Activated CD4-positive, alpha-beta T cell treated with anti-CD3 and anti-CD28 coated beads, Interleukin-2, amount 10 ng/mL, durations not matched to agents 24 days and 14 days (primary cell): ENCODE measurements at places on chromosomes 1 and 21. TPM values are rescaled to one million over a fixed set of nuclear protein-coding genes. Genes with fewer than 3 reads are reported as not detected.
A peak's percentile ranks its signal among the peaks of the same experiment; 100 is the strongest.

GRCh38 chr1:224640018-224640417 lies 23.9 kb downstream of the CNIH3 start:
- no peak overlapping the region for H3K27ac ChIP-seq
- H3K4me3 ChIP-seq, result no peak overlapping the region
- H3K36me3 ChIP-seq, result no peaks in the 10 kb centered on the region

The PRAMEF13 gene
- not detected in 2 replicates for total RNA-seq

DNA sequence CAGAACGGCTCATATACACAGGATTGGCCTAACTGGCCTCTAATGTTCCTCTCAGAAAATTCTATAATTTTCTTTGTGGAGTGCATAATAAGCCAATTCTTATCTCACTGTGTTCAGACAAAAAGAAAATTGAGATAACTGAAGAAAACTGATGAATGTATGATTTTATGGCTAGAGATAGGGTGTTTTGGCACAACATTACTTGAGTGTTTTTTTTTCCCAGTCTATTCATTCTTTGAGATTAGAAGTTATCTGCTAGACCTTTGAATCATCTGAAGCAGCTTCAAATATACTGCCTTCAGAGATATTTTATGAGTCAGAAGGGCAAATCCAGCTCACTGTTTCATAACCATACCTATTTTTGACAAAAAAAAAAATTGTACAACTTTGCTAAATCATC lies 85.6 kb downstream of the VAV3 start:
- peaks cover 2% of the 10 kb centered on the region for H3K4me1 ChIP-seq
- no peak overlapping the region for H3K27ac ChIP-seq
- no peaks in the 10 kb centered on the region for H3K27me3 ChIP-seq

The TRIM17 gene
- 1.7 and 2.8 TPM in 2 replicates for total RNA-seq

The CYP4Z1 gene
- not detected in 2 replicates for total RNA-seq

DNA sequence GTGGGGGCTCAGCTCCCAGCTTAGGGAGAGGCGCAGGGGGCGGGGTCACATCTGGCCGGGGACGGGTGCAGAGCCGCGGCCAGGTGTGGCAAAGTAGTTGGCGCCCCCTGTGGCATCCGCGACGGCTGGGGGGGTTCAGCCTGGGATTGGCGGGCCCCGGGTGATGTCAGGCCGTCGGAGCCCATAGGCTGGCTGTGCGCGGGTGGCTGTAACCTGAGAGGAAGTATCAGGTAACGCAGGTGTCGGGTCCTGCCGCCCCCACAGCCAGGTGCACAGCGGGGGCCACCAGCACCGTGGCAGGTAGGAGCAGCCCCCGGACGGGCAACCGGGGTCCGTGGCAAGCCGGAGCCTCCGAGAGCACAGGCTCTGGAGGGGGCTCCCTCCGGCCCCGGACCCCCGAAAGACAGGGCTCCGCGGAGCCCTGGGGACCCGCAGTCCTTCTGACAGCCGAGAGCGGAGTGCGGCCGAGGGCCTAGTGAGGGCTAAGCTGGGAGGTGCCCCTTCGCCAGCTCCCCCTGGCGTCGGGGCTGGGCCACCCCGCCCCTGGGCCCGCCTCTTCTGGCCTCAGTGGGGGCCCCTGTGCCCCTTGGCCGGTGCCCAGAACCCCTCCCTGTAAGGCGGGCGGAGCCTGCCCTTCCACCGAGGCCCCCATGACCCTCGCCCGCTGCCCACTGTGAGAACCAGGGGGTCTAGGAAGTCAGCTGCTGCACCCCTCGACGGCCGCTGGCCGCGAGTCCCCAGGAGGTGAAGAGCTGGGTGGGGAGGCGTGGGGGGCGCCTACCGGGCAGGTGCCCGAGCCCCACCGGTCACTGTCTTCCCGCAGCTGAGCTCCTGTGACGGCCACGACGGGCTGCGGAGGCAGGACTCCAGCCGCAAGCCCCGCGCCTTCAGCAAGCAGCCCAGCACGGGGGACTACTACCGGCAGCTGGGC lies 17.9 kb downstream of the TNFRSF25 start:
- no peaks in the 10 kb centered on the region for H3K36me3 ChIP-seq
- no peak overlapping the region for H3K27ac ChIP-seq
- peaks cover 13% of the 10 kb centered on the region for H3K4me1 ChIP-seq
- peaks cover 44% of the 10 kb centered on the region for H3K27me3 ChIP-seq
- DNase-seq, result no peak

DNA sequence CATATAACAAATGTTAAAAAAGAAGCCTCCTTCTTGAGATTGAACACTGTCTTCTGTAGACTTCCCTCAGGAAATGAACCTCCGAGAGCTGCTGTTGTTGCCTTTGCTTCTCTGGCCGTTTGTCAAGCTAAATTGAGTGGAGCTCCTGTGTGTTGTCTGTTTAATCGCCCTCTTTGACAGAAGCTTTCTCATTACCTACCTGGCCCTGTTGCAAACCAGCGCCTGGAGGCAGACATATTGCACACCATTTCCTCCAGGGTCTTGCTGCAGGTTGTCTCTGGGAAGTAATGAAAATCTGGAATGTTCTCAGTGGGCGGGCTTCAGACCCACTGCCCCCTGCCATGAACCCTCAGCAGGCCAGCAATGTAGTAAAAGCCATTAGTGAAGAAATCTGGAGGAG lies 83.3 kb downstream of the GABPA start:
- H3K27ac ChIP-seq, result no peak overlapping the region
- H3K4me3 ChIP-seq, result no peak overlapping the region
- H3K4me1 ChIP-seq, result peaks cover 1% of the 10 kb centered on the region
- peaks cover 3% of the 10 kb centered on the region for H3K27me3 ChIP-seq
- no peak for DNase-seq

DNA sequence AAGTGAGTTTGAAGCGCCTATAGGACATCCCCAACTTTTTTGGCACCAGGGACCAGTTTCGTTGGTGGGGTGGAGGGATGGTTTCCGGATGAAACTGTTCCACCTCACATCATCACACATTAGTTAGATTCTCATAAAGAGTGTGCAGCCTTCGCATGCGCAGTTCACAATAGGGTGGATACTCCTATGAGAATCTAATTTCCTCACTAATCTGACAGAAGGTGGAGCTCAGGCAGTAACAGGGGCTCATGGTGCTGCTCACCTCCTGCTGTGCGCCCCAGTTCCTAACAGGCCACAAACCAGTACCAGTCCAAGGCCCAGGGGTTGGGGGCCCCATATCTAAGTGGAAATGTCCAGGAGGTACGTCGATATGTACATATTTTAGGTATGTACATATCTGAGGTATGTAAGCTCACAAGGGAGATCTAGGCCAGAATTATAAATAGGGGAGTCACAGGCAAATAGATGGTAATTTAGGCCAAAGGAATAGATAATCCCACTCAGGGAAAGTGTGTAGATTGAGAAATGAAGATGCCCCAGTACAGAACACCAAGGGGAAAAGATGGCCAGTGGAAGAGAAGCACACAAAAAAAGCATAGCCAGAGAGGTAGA lies 27.5 kb upstream of the RASAL2 start:
- H3K4me1 ChIP-seq, result no peaks in the 10 kb centered on the region
- no peak overlapping the region for H3K4me3 ChIP-seq
- H3K27me3 ChIP-seq, result no peaks in the 10 kb centered on the region
- no peak for DNase-seq
- H3K36me3 ChIP-seq, result no peaks in the 10 kb centered on the region

The CD84 gene
- 17.3 and 17.7 TPM in 2 replicates for total RNA-seq

DNA sequence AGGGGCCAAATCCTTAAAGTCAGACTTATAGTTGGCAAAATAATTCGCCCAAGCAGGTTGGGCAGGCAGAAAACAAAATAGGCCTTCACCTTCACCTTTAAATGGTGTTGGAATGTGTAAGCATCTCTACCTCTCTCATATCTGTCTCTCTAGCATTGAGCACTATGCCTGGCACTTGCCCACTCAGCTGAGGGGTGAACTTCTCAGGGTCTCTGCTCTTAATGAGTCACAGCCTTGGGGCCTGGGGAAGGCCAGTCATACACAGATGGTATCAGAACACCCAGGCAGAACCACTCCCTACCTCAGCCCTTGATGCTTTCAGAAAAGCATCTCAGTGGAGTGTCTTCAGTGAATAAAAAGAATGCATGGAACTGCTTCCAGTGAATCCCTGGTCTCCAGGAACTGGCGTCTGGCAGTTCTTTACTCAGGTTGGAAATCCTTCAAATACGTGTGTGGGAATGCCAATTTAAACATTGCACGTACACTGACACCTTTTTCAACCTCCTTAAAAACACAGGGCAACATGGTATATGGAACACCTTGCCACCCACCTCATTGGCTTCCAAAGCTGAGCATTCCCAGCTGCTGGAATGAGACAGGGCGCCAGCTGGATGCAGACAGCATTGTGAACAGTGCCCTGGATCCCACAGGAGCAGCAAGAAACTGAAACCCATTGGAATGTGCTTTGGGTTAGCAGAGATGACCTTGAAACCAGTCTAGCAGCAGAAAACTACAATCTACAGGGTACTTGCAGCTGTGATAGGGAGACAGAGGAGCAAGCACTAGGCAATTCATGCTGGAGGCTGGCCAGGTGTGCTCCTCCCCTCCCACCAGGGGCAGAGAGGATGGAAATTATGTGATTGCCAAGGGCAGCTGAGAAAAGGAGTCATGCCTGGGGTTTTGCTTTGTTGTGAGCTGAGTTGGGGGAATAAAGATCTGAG lies 30.0 kb downstream of the ZNF697 start:
- no peaks in the 10 kb centered on the region for H3K36me3 ChIP-seq
- H3K4me3 ChIP-seq, result no peak overlapping the region
- H3K27me3 ChIP-seq, result peaks cover 2% of the 10 kb centered on the region
- DNase-seq, result no peak

DNA sequence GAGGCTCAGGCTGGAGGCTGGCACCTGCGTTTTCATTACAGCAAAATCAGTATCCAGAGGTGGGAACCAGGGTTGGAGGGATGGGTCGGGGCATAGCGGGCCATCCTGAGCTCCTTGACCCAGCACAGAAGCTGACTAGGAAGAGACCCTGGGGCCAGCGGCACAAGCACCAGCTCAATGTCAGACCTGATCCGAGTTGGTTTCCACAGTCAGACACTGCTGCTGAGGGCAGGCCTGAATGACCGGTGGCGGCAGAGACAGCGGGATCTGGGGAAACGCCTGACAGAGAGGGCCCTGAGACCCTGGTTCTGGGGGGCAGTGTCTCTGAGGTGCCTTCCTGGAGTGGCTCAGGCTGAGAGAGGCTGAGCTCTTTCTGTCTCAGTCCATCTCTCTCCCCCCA lies 162.0 kb upstream of the C1orf174 start:
- H3K4me1 ChIP-seq, result no peaks in the 10 kb centered on the region
- no peak overlapping the region for H3K4me3 ChIP-seq

The CCDC27 gene
- not detected in 2 replicates for total RNA-seq

DNA sequence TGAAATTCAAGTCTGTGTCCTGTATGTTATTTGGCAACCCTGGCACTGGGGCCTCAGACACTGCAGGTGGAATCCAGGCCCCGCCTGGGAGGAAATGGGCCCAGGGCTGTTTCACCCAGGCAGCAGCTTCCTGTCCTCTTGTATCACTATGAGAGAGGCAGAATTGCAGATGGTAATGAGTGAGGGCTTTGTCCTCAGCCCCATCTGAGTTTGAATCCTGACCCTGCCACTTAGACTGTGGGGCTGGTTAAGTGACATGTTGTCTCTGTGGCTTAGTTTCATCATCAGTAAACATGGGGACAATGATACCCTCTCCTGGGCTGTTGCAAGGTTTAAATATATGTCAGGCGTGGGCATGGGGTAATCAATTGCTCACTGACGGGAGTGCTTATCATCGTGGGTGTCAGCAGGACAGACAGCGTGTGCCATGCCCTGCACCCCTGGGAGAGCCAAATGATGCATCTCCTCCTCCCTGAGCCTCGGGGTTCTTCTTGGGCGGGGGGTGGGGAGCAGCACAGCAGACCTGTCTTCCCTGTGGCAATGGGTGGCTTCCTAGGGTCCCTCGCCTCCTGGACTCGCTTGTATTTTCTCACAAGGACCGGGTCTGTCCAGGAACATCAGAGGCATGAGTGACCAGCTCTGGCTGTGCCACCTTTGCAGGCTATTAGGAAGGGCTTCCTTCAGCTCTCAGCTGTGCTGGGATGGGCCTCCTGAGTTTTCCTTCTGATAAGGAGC lies 42.1 kb downstream of the ARHGEF10L start:
- no peaks in the 10 kb centered on the region for H3K36me3 ChIP-seq
- peak; percentile 67 for DNase-seq
- H3K4me1 ChIP-seq, result no peaks in the 10 kb centered on the region
- no peak overlapping the region for H3K4me3 ChIP-seq
- H3K27me3 ChIP-seq, result no peaks in the 10 kb centered on the region

The MTMR11 gene
- total RNA-seq, result 5.8 and 6.1 TPM in 2 replicates

DNA sequence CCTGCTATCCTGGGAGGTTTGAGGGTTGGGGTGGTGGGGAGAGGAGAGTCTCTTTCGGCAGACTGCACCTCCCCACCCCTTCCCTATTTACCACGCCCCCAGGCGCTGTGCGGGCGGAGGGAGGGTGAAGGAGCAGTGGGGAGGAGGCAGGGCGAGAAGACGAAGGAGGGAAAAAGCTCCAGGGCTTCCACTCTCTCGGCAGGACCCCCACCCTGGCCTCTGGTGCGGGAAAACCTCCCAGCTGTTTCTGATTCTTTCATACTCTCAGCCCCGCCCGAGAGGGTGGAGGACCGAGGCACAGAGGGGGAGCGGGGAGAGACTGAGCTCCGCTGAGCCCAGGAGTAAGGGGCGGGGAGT lies 866 bp upstream of the WNT2B start:
- H3K36me3 ChIP-seq, result no peaks in the 10 kb centered on the region
- H3K4me1 ChIP-seq, result peaks cover 8% of the 10 kb centered on the region
- peak; percentile 73 for DNase-seq
- peak overlapping the region; percentile 82 for H3K4me3 ChIP-seq
- peaks cover 62% of the 10 kb centered on the region for H3K27me3 ChIP-seq

DNA sequence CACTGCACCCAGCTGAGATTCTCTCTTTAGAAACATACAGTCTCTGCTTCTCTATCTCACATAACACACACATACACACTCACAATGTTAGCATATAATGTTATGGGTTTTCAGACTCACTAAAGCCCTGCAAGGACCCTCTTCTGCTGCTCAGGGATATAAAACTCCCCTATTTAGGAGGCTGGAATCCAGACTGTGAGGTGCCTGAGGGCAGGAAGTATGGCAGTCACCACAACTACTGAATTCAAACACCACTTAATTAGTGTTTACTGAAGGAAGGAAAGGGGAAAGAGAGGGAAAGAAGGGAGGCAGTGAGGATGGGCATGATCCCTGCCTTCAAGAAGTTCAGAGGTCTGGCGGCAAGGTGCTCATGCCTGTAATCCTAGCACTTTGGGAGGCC lies 7.8 kb upstream of the CDK18 start:
- no peak for DNase-seq
- H3K36me3 ChIP-seq, result no peaks in the 10 kb centered on the region
- H3K4me3 ChIP-seq, result no peak overlapping the region
- peaks cover 32% of the 10 kb centered on the region for H3K27me3 ChIP-seq

GRCh38 chr1:80023358-80023757 lies 1016.8 kb upstream of the ADGRL4 start:
- H3K4me1 ChIP-seq, result no peaks in the 10 kb centered on the region
- no peak overlapping the region for H3K27ac ChIP-seq
- no peak overlapping the region for H3K4me3 ChIP-seq
- H3K36me3 ChIP-seq, result no peaks in the 10 kb centered on the region

DNA sequence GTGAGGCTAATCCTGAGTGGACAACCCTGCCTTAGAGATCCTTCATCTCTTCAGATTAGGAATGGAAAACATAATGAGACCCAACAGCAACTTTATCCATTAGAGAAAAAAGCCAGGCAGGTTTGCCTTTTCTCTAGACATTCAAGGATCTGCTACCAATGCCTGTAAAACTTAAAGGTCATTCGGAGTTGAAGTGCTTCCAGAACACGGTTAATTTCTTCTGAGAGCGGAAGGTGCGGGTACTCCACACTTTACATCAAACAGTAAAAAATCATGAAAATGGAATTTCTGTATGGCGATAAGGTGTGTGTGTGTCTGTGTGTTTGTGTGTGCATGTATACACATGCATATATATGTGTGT lies 65.2 kb upstream of the PRKACB start:
- peak overlapping the region; percentile 78 for H3K4me3 ChIP-seq
- no peak overlapping the region for H3K27ac ChIP-seq
- peaks cover 10% of the 10 kb centered on the region for H3K4me1 ChIP-seq
- H3K27me3 ChIP-seq, result peaks cover 27% of the 10 kb centered on the region
- no peaks in the 10 kb centered on the region for H3K36me3 ChIP-seq
- DNase-seq, result no peak
